ENCODE measurements at places on chromosomes 1 and 21. TPM values are rescaled to one million over a fixed set of nuclear protein-coding genes. Genes with fewer than 3 reads are reported as not detected.

GRCh38 chr1:230109895-230110667 is 43.0 kb downstream of the GALNT2 start:
- H3K4me3 ChIP-seq: no peak overlapping the region
- H3K36me3 ChIP-seq: no peaks in the 10 kb centered on the region
- no peaks in the 10 kb centered on the region for H3K27me3 ChIP-seq

- H3K4me3 ChIP-seq: no peak overlapping the region
- no peak for DNase-seq
- H3K27ac ChIP-seq: no peak overlapping the region
- H3K27me3 ChIP-seq: no peaks in the 10 kb centered on the region
- no peaks in the 10 kb centered on the region for H3K4me1 ChIP-seq
- H3K36me3 ChIP-seq: no peaks in the 10 kb centered on the region
Measured at GRCh38 chr1:37068260-37068659, 33.9 kb upstream of the GRIK3 start.

DNA sequence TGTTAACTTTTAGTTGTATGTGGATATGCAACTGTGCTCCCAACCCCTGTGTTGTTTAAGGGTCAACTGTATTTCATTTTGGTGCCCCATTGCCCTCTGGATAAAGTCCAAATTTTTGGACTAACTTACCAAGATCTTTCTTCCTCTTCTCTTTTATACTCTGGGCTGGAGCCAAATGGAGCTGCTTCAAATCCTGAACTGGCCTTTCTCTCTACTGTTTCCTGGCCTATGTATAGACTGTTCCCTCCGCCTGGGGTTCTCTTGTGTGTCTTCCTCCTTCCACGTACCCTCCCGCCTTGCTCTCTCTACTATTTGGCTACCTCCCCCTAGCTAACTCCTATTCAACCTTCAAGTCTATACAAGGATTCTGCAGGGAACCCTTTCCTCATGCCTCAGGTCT is 8.4 kb upstream of the CDC14A start:
- no peak overlapping the region for H3K27ac ChIP-seq
- no peaks in the 10 kb centered on the region for H3K36me3 ChIP-seq
- no peaks in the 10 kb centered on the region for H3K27me3 ChIP-seq
- H3K4me1 ChIP-seq: no peaks in the 10 kb centered on the region

DNA sequence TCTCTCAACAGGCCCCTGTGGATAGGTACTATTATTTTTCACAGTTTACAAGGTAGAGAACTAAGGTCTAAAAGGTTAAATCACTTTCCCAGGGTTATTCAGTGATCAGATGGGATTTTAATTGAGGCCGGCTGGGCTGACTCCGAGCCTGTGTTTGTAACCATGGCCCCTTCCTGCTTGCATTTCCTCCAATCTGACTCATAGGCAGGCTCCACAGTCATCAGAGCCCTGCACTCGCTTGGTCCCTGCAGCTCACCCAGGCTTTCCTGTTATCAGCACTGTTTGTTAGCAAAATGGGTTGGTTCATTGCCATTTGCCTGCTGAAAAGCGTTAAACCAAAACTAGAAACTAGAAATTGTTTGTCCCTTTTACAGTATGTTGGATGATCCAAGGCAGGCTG is 41.4 kb upstream of the LMX1A start:
- no peaks in the 10 kb centered on the region for H3K36me3 ChIP-seq
- no peaks in the 10 kb centered on the region for H3K27me3 ChIP-seq
- H3K4me3 ChIP-seq: no peak overlapping the region
- DNase-seq: no peak
- H3K4me1 ChIP-seq: peaks cover 3% of the 10 kb centered on the region
- H3K27ac ChIP-seq: no peak overlapping the region

DNA sequence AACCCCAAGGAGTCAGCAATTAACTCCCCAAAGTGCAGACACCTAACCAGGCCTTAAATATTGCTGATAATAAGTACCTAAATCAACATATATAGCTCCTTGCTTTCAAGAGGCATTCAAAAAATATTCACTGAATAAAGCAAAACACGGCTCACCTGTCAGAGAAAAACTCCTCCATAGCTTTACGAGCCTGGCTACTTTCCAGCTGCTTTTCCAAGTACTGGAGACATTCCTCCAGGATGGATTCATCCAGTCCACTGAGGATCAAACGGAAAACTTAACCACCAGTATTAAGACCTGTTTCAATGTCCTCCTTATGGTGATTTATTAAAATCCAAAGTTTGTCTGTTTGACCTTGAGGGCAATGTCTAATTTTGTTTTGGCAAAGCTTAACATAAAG is 44.6 kb downstream of the UBR4 start:
- H3K4me1 ChIP-seq: peaks cover 17% of the 10 kb centered on the region
- H3K27ac ChIP-seq: no peak overlapping the region
- H3K27me3 ChIP-seq: no peaks in the 10 kb centered on the region
- peaks cover 93% of the 10 kb centered on the region for H3K36me3 ChIP-seq

Gene BRDT
- not detected for total RNA-seq

Gene PTPRC
- 27.1 TPM for total RNA-seq

Data from thoracic aorta (tissue), 2 donors.